ENCODE measurements at places on chromosomes 16 and 17.
A peak's percentile ranks its signal among the peaks of the same experiment; 100 is the strongest.

DNA sequence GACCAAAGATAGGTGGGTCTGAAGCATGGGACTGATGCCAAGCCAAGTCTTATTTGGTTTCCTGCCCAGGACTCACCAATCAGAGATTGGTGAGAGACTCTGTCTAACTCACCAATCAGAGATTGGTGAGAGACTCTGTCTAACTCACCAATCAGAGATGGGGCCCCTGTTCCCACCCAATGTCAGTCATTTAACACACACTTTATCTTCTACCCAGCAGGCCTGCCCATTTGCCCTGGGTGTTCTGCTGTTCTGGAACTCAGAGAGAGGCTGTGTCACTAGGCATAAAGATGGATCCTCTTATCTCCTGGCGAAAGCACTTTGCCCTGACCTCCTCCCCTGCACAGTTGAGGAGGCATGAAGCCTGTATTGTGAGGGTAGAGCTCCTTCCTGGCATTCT is 5.4 kb upstream of the RHOT1 start:
- DNase-seq, result no peak

DNA sequence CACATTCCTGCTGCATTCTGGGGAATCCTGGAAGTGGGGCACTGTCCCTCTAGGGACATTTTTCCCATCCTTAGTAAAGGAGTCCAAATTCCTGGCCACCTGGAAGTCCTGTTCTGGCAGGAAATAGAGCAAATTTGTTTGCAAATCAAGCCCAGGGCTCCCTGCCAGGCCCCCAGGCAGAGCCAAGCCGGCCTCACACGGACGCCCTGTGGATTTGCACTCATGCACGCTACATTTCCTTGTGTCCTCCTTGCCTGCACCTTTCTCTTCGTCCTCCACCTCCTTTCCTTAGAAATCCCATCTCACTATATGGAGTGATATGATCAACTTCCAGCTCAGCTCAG is 7.0 kb upstream of the CALB2 start:
- peak; percentile 7 for DNase-seq

DNA sequence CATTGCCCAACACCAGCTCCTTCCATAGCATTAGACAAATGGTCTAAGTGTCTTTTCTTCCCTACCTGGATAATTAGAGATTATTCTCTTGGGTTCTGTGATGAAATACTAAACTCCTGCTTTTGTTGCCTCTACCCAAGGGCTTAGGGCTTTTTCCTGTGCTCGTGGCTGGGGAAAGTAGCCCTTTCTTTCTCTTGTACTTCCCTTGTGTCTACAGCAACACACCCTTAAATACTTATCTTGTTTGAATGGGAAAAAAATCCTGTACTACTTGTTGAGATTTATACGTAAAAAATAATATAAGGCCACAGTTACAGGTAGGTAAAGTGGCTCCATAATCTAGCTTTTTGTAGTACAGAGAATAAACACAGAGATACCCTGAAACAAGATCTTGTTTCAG is 7.0 kb upstream of the NACA2 start:
- no peak for DNase-seq

- peak; percentile 45 for DNase-seq
These were observed 63.9 kb downstream of the NUP88 start for GRCh38 chr17:5355421-5356129.

DNA sequence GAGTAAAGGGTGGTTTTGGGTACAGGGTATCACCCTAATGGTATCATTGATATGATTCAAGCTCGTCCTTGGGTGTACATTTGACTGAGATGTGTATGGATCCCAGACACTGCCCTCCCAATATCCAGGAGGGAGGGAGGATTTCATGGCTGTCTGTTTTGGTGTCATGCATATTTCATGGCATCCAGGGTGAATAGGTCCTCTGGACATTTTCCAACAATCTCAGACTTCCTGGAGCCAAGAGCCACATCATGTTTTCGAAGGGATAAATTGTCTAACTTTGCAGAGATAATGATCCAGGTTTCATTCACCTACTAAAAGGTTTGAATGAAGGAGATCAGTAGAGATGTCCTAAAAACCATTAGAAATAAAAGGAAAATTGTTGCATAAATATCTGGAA is 431.9 kb downstream of the SHISA9 start:
- peak; percentile 58 for DNase-seq

GRCh38 chr16:82368041-82368440 is 198.0 kb upstream of the MPHOSPH6 start:
- DNase-seq, result peak; percentile 3

GRCh38 chr16:1538804-1539520 is 5.5 kb downstream of the TMEM204 start:
- DNase-seq, result no peak

DNA sequence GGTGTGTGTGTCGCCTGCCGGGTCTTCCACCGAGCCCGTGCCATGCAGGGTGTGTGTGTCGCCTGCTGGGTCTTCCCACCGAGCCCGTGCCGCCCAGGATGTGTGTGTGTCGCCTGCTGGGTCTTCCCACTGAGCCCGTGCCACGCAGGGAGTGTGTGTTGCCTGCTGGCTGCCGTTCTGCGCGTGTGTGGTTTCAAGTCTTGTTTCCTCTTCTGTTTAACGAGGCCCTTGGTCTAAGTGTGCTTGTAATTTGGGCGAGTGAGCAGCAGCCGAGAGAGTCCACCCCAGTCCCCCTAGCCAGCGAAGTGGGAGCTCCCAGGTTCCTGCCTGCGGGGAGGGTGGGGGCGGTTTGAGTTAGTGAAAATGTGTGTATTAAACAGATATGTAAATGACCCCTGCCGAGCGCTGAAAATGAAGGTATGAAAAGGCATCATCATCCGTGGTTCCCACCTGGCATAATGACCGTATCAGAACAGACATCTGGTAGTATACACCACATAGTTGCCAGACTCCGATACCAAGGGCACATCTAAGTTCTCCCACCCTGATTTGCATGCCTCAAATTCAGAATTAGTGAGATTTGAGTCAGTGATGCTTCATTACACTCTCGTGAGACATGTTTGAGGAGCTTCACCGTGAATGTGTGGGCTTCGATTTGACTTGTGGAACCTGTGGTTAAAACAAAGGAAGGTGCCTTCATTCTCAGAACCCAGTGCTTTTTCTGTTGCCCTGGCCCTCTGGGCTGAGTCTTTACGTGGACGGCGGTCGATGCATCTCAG is 114.5 kb upstream of the CHMP6 start:
- DNase-seq, result no peak

DNA sequence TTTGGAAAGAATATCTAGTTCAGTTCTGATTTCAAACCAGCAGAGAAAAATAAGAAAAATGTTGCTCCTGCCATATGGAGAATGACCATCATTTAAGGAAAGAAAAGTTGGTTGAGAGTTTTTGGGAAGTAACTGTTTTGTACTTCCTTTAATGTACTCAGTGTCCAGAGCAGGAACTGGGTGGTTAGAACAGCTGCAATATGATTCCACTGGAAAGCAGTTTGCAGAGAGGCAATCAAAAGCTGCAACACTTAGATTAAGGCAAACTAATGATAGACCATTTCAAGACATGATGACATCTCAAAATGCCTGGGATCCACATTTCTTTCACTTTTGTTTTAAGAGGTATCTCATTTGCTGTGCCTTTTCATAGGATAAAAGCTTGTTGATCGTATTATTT is 313.3 kb upstream of the HSBP1 start:
- no peak for DNase-seq

DNA sequence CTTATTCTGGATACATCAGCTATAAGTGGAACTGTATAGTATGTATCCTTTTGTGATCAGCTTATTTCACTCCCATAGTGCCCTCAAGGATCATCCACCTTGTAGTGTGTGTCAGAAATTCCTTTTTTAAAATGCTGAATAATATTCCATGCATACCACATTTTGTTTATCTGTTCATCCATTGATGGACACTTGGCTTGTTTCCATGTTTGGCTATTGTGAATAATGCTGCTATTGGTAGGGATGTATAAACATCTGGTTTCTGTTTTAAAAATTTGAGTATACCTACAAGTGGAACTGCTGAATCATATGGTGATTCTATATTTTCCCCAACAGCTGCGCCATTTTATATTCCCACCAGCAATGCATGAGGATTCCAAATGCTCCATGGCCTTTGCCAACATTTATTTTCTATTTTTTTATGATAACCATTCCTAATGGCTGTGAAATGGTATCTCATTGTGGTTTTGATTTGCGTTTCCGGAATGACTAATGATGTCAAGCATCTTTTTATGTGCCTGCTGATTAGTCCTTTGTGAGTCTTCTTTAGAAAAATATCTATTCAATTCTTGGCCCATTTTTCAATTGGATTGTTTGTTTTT is 11.6 kb downstream of the RCVRN start:
- peak; percentile 75 for DNase-seq

GRCh38 chr17:77233635-77234334 is 93.0 kb downstream of the SEC14L1 start:
- DNase-seq, result peak; percentile 64

DNA sequence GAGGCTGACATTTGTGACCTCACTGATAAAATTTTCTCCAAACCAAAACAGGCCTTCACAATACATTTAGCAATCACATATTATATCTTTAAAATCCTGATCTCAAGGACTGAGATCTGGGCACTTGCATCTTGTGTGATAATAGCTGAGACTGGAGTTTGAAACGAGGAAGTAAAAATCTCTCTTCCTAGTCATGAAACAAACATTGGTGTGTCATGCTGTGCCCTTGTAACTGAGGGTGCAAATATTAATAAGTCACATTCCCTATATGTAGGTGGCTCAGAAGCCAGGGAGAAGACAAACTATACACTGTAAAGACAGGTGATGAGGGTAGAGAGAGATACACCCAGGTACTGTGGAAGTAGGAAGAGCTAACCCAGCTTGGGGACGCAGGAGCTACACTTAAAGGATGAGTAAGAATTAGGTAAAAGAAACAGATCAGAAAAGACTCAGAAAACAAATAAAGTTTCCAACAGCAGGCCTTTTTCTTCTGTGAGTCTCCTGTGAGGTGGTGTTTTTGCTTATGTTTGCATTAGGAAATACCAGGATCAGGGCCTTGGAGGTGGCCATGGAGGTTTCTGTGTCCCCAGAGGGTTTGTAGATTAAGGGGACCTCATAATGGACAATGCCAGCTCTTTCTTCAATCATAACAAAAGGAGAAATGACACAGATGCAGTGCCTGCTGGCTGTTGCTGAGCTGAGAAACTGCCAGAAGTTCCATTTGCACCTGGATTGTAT is 335.7 kb downstream of the GRIN2A start:
- DNase-seq, result no peak

- DNase-seq, result no peak
These were observed 81.3 kb upstream of the PLCG2 start for GRCh38 chr16:81697616-81698309.

DNA sequence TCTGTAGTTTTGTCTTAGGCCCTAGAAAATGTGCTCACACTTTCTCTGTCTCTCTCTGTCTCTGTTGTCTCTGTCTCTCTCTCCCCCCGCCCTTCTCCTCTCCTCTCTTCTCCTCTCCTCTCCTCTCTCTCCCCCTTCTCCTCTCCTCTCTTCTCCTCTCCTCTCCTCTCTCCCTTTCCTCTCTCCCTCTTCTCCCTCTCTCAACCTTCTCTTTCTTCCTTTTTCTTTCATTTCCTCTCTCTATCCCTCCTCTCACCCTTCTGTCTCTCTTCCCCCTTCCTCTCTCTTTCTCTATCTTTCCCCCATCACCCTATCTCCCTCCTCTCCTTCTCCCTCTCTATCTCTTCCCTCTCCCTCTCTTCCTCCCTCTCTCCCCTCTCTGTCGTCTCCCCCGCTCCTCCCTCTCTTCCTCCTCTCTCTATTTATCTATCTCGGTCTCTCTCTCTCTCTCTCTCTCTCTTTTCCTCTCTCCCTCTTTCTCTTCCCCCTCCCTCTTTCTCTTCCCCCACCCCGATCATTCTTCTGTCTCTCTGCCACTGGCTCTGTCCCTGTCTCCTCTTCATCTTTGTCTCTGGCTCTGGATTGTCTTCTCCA is 107.2 kb upstream of the C16orf82 start:
- no peak for DNase-seq

DNA sequence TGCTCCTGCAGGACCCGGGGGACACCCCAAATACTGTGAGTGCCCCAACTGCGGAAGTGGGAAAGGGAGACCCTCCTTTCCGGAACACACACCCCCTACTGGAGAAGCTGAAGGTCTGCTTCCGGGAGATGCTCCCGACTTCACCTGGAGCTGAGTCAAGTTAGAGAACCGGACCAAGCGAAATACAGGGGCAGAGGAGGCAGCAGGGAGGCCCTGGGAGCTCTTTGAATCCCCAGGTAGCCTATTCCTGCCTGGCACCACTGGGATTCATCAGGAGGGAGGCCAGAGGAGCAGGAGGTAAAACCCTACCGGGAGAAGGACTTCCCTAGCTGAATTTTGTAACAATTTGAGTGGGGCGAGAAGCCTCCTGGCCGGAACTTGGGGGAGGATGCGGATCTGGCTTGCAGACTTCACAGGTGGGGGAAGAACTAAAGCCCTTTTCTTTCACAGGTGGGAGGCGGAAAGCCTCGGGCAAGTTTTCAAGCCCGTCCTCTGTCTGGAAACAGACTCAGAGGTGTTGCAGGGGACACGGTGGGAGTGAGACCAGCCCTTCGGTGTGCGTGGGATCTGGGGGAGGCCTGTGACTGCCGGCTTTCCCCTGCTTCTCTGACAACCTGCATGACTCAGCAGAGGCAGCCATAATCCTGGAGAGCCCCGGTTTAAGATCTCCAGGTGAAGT is 22.4 kb upstream of the TEKT1 start:
- no peak for DNase-seq

- DNase-seq, result no peak
These were observed 9.2 kb downstream of the RAB40C start for GRCh38 chr16:598823-599739.

GRCh38 chr16:83706394-83706793 is 101.4 kb upstream of the HSBP1 start:
- peak; percentile 74 for DNase-seq

DNA sequence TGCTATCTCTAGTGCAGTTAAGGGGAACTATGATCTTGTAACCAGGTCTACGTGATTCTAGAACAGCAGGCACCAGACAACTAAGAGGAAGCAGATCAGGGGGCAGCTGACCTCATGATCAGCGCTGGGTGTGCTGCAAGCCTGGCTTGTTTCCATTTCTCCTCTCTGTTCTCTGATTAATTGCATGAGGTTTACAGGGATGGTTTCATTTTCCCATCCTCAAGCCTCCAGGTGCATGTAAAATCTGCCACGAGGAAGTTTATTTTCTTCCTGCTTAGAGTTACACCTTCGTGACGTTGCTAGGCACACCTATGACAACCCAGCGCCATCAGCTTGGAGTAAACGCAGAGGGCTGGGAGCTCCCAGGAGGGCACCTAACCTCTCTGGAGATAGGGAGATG is 4.3 kb upstream of the NUPR1 start:
- no peak for DNase-seq

GRCh38 chr16:8872967-8873865 is 4.4 kb upstream of the CARHSP1 start:
- DNase-seq, result no peak

DNA sequence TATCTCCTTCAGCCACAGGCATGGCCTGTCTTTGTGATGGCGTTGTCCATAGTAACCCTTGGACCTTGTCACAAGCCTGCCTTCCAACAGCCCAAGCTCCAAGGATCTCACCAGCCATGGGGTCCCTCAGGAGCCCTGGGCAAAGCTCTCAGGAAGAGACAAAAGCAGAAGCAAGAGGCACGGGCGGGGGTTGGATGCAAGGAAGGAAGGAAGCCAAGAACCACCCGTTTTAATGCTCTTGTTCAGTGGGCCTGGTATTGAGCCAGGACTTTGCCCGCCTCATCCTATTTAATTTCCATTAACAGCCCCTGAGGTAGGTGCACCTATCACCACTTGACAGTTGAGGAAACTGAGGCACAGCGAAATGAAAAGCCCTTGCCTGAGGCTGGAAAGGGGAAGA is 32.3 kb upstream of the GOSR2 start:
- DNase-seq, result no peak
